ENCODE measurements at places on chromosomes 2 and 18. TPM values are rescaled to one million over a fixed set of nuclear protein-coding genes. Genes with fewer than 3 reads are reported as not detected.

GRCh38 chr18:36490897-36491296 lies 193.4 kb downstream of the FHOD3 start:
- H3K4me3 ChIP-seq = no peak overlapping the region
- no peaks in the 10 kb centered on the region for H3K4me1 ChIP-seq
- H3K27me3 ChIP-seq = no peaks in the 10 kb centered on the region
- no peaks in the 10 kb centered on the region for H3K36me3 ChIP-seq
- no peak for DNase-seq

- no peak overlapping the region for H3K4me3 ChIP-seq
- no peaks in the 10 kb centered on the region for H3K4me1 ChIP-seq
- H3K36me3 ChIP-seq = no peaks in the 10 kb centered on the region
- DNase-seq = no peak
- no peaks in the 10 kb centered on the region for H3K27me3 ChIP-seq
Measured at GRCh38 chr2:226077841-226078240, 678.3 kb downstream of the NYAP2 start.

DNA sequence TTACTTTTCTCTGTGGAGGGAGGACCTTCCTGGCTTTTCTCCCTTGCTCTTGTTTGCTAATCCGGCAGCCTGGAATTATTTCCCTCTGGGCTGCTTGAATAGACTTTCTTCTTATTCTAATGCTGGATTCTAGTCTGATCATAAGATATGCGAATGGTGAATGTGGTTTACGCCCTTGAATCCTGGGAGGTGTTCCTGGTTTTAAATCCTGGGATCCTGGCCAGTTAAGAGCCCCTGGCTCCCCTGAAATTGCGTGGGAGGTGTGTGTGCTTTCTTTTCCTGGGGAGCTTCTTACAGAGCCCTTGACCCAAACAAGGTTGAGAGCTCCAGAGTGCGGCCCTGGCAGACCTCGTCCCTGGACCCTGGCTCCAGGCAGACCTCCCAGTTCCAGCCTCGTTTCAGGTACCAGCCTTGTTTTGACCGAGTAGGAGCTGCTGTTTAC lies 2.8 kb downstream of the SH3BP4 start:
- no peaks in the 10 kb centered on the region for H3K36me3 ChIP-seq
- H3K4me1 ChIP-seq = peaks cover 27% of the 10 kb centered on the region
- peak; percentile 59 for DNase-seq
- peak overlapping the region; percentile 91 for H3K27ac ChIP-seq
- H3K4me3 ChIP-seq = peak overlapping the region; percentile 72

DNA sequence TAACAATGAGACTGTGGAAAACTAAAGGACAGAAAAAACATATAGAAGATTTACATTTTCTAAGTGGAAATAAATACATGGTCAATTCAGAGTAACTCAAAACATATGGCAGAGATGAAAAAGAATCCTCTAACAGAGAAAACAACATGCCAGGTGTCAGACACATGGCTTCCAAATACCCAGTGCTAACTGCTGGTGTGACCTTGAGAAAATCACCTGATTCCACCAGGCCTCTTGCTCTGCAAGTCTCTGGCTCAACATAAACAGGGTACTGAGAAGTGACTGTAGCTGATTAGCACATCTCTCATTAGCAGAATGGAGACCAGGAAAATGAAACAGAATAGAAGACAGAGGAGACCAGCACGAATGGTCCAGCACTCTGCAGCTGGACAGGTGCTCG lies 210.8 kb downstream of the HNMT start:
- no peaks in the 10 kb centered on the region for H3K36me3 ChIP-seq
- DNase-seq = no peak
- H3K27me3 ChIP-seq = no peaks in the 10 kb centered on the region
- H3K27ac ChIP-seq = no peak overlapping the region
- no peak overlapping the region for H3K4me3 ChIP-seq

- H3K27me3 ChIP-seq = no peaks in the 10 kb centered on the region
- H3K4me1 ChIP-seq = peaks cover 9% of the 10 kb centered on the region
- H3K4me3 ChIP-seq = peak within 1 kb of the TSS; percentile 59
- no peak within 1 kb of the TSS for H3K27ac ChIP-seq
- no peaks in the 10 kb centered on the region for H3K36me3 ChIP-seq
Measured at GRCh38 chr18:46071653-46072375, at the start of gene PSTPIP2. PSTPIP2 (minus strand) TSS chr18:46072260; CDS start chr18:46072188, 72 bp downstream.

DNA sequence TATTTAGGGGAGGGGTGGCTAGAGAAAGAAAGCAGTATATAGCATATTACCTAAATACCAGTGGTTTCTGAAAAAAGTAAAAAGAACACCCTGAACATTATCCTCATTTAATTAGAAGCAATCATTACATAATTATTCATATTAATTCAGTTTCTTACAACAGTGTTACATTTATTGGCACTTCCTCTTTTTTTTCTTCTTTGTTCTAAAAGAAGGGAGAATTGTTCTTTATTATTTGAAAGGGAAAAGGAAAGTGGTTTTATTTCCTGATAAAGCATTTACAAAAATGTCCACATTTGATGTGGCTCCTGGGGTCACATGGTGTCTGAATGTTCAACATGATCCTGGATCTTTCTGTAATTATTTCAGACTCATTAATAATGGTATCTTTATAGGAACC lies 254.9 kb upstream of the ZEB2 start:
- H3K36me3 ChIP-seq = no peaks in the 10 kb centered on the region
- H3K4me3 ChIP-seq = no peak overlapping the region
- peaks cover 13% of the 10 kb centered on the region for H3K4me1 ChIP-seq
- H3K27ac ChIP-seq = no peak overlapping the region

DNA sequence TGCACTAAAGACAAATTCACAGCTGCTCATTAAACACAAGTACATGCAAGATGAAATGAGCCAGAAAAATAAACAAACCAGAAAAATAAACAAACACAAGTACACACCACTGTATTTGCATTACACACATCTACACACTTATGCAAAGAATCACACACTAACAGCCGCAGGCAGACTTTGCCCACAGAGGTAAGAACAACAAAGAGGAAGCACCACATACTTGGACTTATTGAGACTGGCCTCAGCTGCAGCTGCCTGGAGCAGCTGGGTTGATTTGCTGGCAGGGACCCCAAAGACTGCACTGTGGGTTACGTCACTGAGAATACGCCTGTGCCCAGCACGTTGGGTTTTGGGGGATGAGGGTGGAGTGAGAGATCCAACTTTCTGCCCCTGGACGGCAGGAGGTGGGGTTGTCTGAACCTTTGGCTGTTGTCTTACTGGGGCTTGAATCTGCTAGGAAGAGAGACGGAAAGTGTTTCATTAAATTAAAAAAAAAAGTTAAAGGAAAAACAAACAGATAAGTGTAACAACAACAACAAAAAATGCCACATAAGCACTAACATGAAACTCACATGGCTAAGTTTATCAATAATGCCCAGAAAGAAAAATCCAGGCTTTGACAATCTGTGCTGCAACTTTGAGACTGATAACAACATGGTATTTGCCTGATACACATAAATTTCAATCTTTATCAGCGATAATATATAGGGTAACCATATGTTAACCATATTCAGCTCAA lies 71.9 kb upstream of the NFU1 start:
- H3K4me3 ChIP-seq = no peak overlapping the region
- H3K27ac ChIP-seq = no peak overlapping the region
- H3K4me1 ChIP-seq = no peaks in the 10 kb centered on the region
- H3K36me3 ChIP-seq = no peaks in the 10 kb centered on the region
- no peak for DNase-seq
- no peaks in the 10 kb centered on the region for H3K27me3 ChIP-seq

Gene LAMA1
- total RNA-seq = 141 TPM

Gene MYL1
- total RNA-seq = not detected

Gene TPO
- total RNA-seq = 5.6 TPM

Gene EFEMP1
- total RNA-seq = 8.6 TPM

Measured in testis (tissue), 5 donors.